Left forelimb (tissue), 1 donor: ENCODE measurements at places on chromosomes 5 and 9.

DNA sequence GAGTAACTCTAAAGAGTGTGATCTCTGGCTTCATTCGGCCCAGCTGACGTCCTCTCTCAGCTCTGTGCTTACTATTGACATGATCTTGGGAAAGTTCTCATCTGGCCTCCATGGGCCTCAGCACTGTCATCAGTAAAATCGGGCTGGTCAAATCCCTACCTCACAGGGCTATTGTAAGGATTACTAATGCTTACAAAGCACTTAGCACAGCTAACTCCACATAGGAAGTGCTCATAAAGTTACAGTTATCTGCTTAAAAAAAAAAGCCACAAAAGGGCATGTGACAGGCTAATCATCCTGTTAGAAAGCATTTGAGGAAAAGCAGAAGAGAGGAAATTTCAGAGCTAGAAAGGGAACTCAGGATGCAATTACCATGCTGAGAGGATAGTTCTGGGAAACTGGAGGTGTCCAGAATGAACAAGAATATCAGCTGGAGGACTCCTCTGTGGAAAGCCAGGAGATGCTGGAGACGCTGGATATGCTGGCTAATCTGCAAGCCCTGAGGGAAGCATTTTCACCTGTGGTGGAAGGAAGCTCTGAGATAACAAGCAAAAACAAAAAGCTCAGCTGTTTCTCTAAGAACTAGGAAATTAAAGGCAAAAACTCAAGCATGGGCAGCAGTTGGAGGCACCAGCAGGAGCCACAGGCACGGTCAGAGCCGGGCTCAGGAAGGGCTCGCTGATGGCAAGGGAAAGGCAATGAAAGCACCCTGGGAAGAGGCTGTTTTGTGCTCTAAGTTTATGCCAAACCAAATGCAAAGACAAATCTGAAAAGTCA is 4.4 kb upstream of the BHMT start:
- DNase-seq, result no peak

DNA sequence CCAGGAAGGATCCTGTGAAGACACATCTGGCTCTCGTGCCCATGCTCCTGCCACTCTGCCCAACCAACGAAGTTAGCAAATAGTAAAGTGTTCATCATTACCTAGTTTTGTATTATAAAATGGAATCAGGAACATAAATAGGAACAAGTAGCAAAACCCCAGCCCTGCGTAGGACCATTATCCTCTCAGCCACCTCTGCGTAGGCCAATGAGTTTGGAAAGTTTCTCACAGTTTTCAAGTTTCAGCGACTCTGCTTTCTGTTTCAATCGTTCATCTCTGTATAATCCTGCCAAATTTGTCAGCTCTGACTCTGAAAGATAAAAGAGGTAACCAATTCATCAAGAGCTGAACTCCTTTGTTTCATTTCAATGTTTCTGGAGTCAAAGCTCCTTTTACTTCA is 10.1 kb upstream of the SPATA24 start:
- no peak for DNase-seq

DNA sequence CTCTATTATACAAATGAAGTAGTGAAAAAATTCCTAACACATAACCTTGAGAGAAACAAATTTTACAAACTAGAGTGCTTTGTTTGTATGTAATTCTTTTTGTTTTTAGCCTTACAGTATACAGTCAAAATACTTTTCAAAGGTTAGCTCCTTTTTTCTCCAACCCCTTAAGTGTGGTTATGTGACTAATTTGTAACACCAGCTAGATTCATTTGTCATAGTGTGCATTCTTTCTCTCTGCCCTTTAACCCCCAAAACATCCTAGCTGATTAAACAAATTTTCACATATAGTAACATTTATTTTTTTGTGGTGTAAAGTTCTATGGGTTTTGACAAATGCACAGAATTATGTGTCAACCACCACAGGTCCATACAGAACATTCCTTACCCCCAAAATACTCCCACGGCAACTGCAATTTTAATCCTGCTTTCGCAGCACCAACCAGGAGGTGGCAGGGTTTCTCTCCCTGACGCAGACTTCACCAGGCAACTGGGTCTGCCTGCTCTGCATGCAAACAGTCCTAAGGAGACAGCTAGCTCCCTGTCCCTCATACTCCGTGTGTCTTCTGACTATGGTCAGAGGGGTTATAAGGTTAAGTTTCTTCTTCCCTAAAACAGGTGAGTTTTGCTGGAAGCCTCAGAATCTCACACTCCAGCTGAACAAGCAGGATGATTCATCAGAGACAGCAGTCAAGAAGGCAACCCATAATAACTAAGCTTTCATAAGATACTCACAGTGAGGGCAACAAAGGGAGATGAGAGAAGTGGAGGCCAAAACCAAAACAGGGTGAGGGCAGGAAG is 44.5 kb upstream of the NR5A1 start:
- peak; percentile 76 for DNase-seq

DNA sequence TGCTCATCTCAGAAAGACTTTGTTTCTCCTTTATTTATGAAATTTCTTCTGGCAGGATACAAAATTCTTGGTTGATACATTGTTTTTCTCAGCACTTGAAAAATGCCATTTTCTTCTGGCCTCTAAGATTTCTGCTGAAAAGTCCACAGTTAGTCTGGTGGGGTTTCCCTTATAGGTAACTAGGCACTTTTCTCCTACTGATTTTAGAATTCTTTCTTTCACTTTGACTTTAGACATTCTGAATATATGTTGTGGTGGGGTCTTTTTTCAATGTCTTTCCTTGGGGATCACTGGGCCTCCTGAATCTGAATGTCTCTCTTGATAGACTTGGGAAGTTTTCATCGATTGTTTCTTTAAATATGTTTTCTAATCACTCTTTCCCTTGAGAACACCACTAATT is 79.6 kb downstream of the CETN3 start:
- DNase-seq, result no peak

GRCh38 chr5:67875601-67876000 is 340.0 kb upstream of the PIK3R1 start:
- DNase-seq, result no peak

- no peak for DNase-seq
Measured at GRCh38 chr5:146313027-146313426, 25.6 kb upstream of the POU4F3 start.

GRCh38 chr9:137029058-137029936 is 1.3 kb upstream of the ABCA2 start:
- DNase-seq, result peak; percentile 81

- no peak for DNase-seq
Measured at GRCh38 chr9:34087370-34087769, 38.7 kb upstream of the UBAP2 start.

GRCh38 chr9:89684912-89685636 is 80.3 kb downstream of the GADD45G start:
- DNase-seq, result no peak

GRCh38 chr9:90737742-90738141 is 63.9 kb upstream of the SYK start:
- DNase-seq, result no peak

GRCh38 chr9:84947412-84947972 is 278.0 kb downstream of the NTRK2 start:
- DNase-seq, result no peak

DNA sequence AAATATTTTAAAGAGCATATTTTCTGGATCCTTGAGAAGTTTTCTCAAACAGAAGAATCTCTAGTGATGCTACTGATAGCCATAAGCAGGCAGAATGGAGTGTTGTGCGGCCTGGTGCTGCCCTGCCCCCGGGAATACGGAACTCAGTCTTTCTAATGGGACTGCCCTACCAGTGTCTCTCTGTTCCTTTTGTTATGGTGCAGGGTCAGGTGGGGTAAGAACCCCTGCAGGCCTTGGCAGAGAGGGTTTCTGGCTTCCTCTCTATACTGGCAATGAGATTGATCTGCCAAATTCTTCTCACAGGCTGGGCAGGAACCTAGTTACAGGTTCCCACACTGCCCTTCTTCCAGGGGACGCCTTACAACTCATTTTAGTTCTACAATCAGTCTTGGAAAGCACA is 2.6 kb downstream of the IL5 start:
- DNase-seq, result no peak

DNA sequence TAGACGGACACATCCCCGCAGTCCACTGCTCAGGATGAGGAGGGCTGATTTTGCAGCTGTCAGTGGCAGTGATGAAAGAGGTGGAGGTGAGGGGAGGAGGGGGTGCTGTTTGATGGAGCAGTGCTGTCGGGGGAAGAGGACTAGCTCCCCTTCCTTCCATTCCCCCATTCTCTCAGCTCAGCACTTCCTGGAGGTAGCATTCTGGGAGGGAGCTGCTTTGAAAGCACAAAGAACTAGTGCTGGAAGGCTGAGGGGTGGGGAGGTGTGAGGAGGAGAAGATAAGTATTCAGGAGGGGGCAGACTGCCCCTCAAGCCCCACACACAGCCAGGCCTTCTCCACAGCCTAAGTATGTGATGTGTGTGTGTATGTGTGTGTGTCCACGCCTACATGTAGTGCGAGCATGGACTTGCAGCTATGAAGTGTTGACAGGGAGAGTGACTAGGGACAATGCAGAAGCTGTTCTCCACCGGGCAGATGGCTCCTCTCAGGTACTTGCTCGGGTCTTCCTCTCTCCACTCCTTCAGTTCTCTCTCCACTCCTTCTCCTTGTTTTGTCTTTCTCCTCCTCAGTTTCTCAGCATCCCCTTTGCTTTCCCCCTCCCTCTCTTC is 65.5 kb upstream of the HSPA9 start:
- no peak for DNase-seq

GRCh38 chr5:75242067-75242466 is 5.4 kb upstream of the ANKRD31 start:
- DNase-seq, result no peak

DNA sequence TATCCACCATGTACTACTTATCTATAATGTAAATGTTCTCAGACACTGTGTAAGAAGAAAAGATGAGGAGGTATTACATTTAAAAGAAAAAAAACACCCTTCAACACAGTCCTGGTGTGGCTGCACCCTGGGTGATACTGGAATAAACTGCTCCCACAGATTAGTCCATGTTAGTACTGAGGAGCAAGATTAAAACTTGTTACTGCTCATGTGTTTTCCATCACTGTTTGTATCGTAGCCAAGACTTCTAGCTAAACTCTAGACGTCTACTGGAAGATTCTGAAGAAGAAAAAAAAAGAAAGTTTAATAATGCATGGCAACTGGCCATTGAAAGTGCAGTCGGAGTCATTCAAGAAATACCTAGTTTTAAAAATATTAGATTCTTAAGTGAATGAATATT is at the start of gene ASPN:
Gene ASPN, minus strand, starts transcription at position 178 of the 400 bp plus-strand sequence.
- DNase-seq, result no peak
